ENCODE measurements at places on chromosomes 12 and 14. TPM values are rescaled to one million over a fixed set of nuclear protein-coding genes. Genes with fewer than 3 reads are reported as not detected.

GRCh38 chr12:48028541-48029431, 24.5 kb upstream of the COL2A1 start:
- DNase-seq = no peak

Gene SINHCAF
- 93.5 TPM for total RNA-seq

DNA sequence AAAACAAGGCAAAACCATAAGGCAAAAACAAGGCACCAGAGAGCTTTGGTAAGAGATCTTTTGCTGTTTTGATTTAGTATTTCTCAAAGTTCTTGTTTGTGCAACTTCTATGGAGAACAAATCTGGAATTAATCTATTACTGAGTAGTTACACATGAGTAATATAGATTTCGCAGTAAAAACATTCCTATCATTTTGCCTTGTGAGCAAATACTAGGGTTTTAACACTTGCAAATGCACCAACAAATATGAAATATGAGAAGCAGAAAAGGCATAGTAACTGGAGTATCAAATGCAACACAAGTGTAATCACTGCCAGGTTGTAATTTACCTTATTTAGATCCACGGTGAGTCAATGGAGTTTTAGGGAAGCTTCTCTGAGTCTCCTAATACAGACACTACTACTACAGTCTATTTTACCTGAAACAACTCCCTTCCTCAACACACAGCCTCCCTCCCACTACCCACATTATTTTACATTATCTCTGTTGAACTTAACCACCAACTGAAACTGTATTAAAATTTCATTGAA, 324.1 kb downstream of the FLRT2 start:
- no peak for DNase-seq

Gene TMEM52B
- not detected for total RNA-seq

DNA sequence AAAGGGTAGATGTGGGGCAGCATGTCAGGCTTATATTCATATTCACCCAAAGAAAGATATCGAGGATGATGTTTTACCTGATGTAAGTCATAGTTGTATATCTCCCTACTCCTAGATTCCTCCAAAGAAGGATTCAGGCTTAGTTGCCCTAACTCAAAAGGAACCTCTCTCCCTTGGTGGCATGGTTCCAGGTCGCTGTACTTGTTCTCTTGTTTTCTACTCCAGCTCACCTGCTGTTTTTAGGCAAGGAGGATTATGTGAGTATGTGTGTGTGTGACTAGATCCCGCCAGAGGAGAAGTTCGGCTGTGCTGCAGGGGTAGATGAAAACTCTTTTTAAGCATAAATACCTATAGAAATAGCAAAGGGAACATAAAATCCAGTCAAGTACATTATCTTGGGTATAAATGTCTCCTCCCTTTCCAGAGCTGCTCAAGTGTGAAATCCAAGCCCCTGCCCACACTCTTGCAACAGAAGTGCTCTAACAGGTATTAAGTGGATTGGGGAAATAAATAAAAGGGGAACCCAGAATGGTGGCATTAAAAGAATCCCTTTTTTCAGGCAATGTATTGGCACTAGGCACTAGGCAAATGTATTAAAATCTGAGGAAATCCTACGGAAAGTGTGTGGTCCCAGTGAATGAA, 375.7 kb downstream of the ZFP36L1 start:
- no peak for DNase-seq

DNA sequence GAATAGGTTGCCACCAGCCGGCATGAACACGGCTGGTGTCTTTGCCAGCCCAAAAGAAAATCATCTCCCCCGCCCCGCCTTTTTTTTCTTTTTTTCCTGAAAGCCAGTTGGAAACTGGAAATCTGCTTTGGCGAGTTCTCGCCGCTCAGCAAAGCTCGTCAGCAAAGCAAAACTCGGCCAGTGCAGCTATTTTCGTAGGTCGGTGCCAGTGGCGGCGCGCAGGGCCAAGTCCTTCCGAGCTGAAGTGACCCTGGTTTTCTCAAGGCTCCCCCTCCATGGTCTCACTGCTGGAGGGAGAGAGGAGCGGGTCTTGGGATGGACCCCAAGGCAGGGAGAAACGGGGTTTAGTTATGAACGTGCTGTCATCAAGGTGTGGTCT, 248.4 kb upstream of the RTL1 start:
- no peak for DNase-seq

Gene KIF5A
- 0.51 TPM for total RNA-seq

DNA sequence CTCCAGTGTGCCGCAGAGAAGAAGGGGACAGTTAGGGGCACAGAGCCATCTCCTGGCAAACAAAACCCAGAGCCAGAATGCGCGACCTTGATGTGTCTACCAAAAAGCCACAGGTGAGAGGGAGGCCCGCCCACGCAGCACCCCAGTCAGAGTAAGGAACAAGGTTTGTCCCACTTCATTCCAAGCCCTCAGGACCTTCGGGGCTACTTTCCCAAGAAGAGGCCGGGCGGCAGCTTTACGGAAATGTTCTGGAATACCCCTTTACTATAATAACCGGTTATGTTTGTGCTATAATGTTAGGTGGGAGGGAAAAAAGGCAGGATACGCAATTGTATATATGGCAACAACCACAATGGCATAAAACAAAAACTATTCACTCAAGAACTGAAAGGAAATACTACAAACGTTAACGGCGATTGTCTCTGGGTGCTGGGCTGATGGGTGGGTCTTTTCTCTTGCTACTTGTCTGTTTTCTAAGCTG, 12.3 kb downstream of the CCDC88C start:
- no peak for DNase-seq

Gene FICD
- total RNA-seq = 3.3 TPM

GRCh38 chr12:124363353-124363965, 68.6 kb downstream of the RFLNA start:
- no peak for DNase-seq

- no peak for DNase-seq
These were observed 9.9 kb downstream of the DPF3 start for GRCh38 chr14:72883961-72884360.

GRCh38 chr14:91586410-91586809, 76.3 kb upstream of the PPP4R3A start:
- no peak for DNase-seq

DNA sequence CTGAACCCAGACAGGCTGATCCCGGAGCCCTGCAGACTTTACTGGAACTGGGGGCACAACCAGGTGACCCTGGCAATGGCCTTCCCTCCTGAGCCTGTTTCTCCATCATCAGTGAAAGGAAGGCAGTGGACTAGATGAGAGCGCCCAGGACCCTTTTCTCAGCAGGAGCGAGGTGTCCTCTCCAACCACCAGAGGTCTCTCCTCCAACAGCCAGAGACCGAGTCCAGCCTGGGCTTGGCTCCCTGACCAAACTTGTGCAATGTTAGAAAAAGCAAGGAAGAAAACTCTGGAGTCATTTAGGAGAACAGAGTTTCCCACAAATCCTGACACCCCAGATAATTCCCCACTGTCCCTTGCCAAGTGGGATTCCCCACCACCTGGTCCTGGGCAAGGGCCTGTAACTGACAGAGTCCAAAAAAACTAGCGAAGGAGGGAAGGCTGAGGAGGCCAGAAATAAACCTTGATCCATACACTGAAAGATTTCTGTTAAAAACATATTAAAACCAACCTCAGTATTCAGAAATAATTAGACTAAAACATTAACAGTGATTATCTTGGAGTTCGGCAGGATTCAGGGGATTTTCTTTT, 9.0 kb downstream of the RPS6KL1 start:
- no peak for DNase-seq

Data from epithelial cell of proximal tubule (primary cell).